ENCODE measurements at places on chromosomes 13 and 19.

DNA sequence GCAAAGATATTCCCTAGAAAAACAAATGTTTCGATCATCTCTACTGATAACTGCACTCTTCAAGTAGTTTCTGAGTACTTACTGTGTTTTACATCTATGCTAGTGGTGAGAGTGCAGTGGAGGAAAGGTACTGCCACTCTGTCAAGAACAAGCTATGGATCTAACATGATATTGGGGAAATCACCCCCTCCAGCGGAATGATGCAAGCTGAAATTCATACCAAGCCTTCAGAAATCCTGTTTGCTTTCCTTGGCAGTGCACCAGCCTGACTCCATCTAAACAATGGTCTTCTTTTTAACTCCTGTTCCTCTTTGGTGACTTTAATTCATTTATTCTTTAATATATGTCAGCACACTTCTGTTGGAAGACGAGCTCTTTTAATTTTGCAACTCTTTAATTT lies 238.0 kb downstream of the PCDH9 start:
- peak; percentile 89 for DNase-seq

GRCh38 chr13:75870397-75870903 lies 234.3 kb downstream of the LMO7 start:
- peak; percentile 36 for DNase-seq

DNA sequence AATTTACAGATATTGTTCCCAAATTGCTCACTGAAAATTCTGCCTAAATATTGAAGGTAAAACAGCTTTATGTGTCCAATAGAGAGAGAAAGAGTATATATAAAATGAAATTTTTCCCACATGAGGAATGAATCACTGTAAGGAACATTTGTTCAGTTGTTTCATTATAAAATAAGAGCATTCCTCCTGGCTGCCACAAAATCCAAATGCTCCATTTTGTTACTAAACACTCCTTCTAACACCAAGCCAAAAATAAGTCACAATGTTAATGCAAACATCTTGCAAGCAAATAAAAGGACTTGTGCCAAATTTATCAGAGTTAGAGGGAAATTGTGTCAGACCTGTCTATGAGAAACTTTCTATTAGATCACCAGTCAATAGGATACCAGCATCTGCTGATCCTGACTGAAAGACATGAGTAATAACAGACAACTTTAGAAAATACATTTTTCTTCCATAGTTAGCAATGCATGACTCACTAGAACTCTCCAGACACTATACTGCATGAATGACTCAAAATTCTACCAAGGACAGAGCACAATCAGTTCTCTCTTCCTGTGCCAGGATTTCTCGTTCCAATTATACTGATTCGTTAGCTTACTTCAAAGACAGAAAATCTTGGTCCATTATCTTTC lies 83.5 kb upstream of the FNDC3A start:
- peak; percentile 91 for DNase-seq

GRCh38 chr13:55937180-55937579 lies 1203.5 kb upstream of the PRR20A start:
- no peak for DNase-seq

DNA sequence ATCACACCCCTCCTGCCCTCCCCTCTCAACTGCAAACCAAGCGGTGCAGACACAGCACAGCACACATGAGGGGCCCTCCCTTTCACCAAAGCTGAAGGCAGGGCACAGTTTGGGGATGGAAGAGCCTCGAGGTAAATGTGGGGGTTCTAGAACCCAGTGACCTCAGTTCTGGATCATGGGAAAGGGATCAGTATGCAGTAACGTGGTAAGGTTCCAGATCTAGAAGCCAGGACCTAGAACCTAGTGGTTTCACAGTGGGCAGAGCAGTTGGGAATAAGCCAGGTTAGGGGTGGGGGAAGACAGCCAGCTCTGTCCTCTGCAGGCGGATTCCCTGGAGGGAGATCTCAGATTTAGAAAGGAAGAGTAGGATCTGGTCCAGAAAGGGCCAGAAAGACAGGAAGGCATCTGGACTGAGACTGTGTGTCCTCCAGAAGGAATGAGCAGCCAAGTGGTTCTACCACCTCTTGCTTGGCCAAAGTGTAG lies 3.1 kb downstream of the FTL start:
- no peak for DNase-seq

- peak; percentile 61 for DNase-seq
Measured at GRCh38 chr13:44307255-44307654, 66.4 kb upstream of the SERP2 start.

DNA sequence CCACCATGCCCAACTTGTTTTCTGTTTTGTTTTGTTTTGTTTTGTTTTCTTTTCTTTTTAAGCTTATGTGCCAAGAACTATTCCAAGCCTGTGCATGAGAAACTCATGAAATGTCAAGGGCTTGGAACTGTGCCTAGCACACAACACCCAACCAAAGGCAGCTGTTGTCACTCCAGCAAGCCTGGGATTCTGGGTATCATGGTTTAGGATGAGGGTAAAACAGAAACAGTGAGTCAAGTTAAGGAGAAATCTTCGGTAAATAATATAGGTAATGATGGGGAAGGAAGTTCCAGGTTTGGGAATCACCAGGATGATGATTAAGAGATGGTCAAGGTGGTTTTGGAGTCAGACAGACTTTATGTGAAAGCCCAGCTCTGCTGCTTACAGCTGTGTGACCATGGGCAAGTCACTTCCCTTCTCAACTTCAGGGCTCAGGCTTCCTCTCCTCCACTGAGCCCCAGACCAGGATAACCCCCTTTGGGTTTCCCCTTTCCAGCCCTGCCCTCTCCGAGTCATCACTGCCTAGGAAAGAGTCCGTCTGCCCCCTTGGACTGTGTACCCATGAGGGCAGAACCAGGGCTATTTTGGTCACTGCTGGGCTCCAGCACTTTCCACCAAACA lies 5.0 kb downstream of the PVR start:
- peak; percentile 46 for DNase-seq

DNA sequence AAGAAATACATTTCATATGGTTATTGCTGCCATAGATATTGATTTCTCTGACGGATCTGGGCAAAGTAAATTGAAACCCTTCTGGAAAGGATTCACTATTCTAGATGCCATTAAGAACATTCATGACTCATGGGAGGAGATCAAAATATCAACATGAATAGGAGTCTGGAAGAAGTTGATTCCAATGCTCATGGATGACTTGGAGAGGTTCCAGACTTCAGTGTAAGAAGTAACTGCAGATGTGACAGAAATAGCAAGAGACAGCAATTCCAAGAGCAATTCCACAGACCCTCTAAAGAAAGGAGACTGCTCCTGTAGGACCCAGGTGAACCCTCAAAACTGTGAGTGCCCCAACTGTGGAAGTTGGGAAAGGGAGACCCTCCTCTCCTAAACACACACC lies 30.9 kb upstream of the KCTD12 start:
- DNase-seq: no peak

GRCh38 chr13:37277007-37277406 lies 171.5 kb upstream of the CSNK1A1L start:
- DNase-seq: no peak

GRCh38 chr13:40343550-40344269 lies 322.7 kb downstream of the FOXO1 start:
- no peak for DNase-seq

DNA sequence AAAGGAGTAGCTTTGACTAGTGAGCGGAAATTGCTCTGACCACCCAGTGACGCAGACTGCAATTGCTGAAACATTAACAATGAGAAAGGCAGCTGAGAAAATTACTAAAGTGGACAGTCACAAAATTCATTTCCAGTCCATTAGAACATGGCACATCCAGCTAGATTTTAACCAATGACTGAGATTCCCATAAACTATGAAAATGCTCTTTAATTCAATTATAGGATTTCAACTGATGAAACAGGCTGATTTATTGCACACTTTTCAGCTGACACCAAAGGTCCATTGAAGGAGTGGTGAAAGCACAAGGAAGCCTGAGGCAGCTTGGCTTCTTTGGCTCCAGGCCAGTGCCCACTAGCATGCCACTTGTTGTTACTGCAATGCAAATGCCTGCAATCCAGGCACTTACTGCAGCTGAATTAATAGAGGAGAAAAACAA lies 933.4 kb downstream of the SLITRK6 start:
- DNase-seq: no peak

DNA sequence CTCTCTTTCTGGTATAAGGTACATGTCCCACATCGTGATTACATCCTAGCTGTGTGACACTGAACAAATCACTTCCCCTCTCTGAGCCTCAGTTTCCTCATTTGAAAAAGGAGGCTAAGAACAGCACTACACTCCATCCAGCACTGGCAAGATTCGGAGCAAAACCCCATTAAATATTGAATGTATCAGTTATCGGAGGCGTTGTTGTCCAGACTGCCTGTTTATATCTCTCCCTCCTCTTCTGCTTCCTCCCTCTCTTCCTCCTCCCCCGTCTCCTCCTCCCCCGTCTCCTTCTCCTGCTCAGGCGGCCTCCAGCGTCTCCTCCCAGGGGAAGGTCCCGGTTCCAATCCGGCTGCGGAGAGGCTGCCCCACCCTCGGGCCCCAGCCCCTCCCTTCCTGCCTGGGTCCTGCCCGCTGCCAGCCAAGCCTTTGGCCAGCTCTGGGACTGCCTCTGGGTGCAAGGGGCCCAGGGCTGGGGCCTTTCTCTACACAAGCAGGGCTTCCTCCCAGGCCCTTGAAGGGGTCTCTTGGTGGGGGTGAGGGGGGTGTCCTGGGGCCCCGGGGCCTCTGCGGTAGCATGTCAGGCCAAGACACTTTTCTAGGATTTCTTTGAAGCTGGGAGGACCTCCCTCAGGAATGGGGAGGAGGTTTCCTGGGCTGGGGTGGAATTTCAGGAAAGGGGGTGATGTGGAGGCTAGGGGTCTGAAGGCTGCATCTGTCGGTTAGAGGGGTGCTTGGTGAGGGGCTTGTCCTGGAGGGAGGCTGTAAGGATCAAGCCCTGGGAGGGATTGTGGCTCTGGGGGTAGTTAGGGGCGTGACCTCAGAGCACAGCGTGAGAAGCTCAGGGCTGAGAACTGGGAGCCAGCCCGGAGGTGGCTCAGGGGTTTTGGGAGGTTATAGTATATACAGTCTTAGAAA lies 1.9 kb downstream of the RRAS start:
- peak; percentile 67 for DNase-seq

DNA sequence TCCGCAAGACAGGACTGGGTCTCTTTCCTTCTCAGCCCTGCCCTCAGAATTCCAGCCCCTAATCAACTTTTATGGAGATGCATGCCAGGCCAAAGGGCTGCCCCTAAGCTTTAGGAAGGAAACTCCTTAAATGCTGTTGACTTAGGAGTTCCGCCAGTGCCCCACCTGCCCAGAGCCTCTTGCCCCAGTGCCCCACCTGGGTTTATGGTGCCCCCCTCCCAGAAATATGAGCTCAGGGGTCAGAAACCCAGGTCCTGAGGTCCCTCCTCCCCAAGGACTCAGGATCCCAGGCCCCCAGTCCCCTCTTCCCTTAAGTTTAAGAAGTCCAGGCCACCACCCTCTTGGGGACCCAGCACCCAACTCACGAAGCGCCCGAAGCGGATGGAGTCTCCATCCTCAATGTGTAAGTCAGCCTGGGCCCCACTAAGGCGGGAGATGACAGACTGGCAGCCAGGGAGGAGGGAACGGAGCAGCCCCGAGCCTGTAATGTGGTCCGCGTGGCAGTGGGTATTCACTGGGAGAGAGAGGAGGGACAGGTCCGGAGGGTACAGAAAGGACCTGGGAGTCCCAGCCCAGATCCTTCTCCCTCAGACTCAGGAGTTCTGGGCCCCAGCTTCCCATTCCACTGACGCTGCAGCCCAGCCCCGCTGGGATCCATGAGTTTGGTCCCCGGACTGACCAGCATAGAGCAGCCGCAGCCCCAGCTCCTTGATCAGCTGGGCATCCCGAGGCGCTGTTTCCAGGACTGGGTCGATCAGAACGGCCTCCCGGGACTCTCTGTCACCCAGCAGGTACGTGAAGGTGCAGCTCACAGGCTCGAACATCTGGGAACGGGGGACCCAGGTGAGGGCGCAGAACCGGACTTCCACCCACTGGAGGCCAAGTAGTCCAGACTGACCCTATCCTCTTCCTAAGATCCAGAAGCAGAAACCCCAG lies 897 bp downstream of the ETHE1 start:
- peak; percentile 29 for DNase-seq

DNA sequence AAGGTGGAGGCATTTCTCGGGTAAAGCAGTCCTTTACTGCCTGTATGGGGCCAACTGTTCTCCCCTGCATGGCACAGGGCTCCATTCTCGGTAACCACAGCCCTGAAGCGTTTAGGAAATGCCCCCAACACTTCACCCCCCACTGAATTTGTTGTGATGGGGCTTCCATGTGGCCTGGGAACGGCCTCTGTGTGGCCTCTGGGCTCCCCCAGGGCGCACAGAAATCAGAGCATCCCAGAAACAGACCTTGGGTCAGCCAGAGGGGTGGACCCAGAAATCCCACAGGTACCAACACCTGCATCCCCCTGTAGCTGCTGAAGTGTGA lies 153.7 kb upstream of the VSTM2B start:
- no peak for DNase-seq

- peak; percentile 69 for DNase-seq
Measured at GRCh38 chr19:52722062-52723003, 12.5 kb downstream of the ZNF611 start.

DNA sequence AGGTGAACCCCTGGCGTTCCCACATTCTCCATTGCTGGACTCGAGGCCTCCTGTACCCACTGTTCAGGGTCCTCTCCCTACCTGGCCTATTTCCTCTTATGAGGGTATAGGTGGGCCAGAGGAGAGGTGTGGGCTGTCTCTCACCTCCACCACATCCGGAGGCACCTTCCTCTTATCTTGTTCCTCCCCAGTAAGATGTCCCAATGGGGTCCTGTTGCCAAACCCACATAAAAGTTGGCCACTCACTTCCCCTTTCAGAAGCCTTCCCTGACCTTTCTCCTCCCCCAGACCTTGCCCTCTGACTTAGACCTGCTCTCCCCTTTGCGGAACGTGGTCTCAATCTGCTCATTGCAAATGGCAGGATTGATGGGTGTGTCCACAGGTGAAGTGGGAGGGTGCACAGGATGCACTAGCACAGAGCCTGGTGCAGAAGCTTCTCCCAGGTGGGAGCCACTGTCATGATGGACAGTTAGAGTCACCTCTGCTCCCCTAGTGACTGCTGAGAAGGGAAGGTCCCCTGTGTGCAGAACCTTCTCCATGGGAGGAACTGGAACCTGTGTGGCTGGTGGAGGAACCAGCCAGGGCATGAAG lies 1.3 kb downstream of the CYP4F3 start:
- DNase-seq: no peak

DNA sequence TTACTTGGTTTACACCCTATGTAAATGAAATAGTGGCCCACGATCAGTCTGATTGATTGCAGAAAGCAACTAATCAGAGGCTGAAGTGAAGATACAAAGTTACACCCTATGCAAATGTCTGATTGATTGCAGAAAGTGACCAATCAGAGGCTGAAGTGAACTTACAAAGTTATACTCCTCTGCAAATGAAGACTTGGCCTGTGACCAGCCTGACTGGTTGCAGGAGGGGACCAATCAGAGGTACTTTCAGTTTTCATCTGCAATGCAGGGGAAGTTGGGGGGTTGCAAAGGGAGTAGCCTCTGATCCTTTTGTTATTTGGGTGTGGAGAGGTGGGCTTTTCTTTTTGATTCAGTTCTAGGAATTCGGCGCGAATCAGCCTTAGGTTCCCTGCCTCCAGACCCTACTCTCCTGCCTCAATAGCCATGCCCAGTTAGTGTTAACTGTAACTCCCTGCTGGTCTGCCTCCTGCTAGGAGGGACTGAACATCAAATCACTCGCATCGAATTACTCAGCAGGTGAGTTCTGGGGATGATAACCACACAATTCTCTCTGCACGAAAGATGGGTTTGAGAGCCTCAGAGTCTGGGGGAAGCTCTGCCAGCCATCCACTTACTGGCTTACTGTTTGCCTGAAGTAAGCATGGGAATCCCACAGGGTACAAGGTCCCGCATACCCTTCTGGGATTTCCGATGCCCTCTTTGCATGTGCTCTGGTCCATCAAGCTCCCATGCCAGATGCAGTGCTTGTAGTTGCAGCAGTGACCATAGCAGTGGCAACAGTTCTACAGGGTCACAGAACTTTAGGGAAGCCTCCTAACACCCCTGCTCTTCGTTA lies 7.5 kb downstream of the ARL11 start:
- no peak for DNase-seq

All from endothelial cell of umbilical vein (primary cell).